ENCODE measurements at places on chromosomes 13 and 19. TPM values are rescaled to one million over a fixed set of nuclear protein-coding genes. Genes with fewer than 3 reads are reported as not detected.

DNA sequence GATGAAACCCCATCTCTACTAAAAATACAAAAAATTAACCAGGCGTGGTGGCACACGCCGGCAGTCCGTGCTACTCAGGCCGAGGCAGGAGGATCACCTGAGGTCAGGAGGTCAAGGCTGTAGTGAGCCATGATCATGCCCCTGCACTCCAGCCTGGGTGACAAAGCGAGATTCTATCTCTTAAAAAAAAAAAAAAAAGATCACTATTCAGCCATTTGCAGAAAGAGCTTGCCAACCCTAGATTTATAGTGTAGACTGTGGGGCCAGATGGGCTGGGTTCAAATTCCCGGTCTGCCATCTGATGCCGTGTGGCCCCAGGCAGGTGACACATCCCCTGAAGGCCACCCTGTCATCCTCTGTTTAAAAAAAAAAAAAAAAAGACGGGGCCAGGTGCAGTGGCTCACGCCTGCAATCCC is 28.9 kb downstream of the SMIM24 start:
- DNase-seq = no peak

DNA sequence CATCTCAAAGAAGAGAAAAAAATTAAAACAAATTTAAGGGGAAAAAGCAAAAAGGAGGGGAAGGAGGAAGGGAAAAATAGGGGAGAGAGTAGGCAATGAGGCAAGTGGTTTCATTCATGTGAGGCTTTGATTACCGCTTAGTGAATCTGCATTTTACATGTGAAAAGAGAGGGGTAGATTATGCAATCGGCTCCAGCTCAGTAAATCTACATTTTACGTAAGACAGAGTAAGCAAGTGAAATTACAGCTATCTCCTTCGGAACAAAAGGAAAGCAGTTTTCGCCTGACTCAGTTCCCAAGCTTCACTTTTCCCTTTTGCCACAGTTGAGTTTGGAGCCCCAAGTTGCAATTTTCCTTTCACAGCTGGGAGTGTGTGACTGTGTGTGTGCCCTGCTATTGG is 16.0 kb upstream of the OLFM2 start:
- DNase-seq = no peak

- DNase-seq = peak; percentile 92
These were observed 39.8 kb upstream of the MCF2L start for GRCh38 chr13:112928972-112929782.

DNA sequence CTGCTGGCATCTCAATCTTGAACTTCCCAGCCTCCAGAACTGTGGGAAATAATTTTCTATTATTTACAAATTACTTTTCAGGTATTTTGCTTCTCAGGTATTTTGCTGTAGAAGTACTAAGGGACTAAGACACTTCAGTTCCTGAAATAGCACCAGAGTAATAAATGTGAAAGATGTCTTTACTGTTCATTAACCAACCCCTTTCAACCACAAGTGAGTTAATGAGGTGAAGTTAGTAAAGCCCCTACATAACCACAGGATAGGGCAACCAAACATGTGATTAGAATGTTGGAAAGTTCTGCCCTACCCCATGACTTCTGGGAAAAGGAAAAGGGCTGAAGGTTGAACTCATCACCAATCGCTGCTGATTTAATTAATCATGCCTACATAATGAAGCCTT is 2.7 kb upstream of the ZNF345 start:
- no peak for DNase-seq

- no peak for DNase-seq
These were observed 591.9 kb downstream of the DACH1 start for GRCh38 chr13:71274923-71275608.

- DNase-seq = no peak
These were observed 19.2 kb downstream of the PARP4 start for GRCh38 chr13:24493356-24493755.

GRCh38 chr13:74629985-74630384 is 495.8 kb upstream of the KLF12 start:
- DNase-seq = no peak

DNA sequence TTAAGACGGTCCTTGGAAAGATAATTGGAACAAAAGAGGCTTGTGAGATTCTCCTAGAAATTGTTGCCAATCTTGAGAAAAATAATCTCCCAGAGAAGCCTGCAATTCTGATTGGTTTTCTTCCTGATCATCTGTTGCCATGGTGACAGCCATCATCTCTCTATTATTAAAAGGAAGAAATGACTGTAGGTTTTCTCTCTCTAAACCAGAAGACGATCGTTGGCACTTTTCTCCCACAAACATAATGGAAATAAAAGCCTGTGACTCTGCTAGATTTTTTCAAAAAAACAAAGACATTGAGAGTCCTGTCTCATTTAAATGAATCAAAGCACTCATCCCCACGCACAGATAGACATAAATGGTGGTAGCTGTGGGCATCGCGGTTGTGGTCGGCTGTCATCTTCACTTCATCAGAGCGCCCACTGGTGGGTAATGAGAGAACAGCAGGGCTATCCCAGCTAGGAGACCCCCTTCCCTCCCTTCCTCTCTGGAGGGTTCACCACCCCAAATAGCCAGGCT is 21.7 kb upstream of the CALM3 start:
- no peak for DNase-seq

DNA sequence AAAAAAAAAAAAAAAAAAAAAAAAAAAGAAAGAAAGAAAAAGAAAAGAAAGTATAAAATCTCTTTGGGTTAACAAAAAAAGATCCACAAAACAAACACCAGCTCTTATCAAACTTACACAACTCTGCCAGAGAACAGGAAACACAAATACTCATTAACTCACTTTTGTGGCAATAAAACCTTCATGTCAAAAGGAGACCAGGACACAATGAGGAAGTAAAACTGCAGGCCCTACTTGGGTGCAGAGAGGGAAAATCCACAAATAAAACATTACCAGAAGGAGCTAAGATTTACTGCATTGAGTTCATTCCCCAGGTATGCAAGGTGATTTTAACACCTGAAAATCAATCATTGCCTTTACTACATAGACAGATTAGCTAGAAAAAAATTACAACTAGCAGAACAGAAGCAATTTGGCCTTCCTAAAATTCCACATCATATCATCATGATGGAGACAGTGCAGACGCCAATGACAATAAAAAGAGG is 9.6 kb upstream of the CEACAM5 start:
- no peak for DNase-seq

- DNase-seq = peak; percentile 93
These were observed 3.9 kb downstream of the MIDN start for GRCh38 chr19:1252221-1252820.

DNA sequence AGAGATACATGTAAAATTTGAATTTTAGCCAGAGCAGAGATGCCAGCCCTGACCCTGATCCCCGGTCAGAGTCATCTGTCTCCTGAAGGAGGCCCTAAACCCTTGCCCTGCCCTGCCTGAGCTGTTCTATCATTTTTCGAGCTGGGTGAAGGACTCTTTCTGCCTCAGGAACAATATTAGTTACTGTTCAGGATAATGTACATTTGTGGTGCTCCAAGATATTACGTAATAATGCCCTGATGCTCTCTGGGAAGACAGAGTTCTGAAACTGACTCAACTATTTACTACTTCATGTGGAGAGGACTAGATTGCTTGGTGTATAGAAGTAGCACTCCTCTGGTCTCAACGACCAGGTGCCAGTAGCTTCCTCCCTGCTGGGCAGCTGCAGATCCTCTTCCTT is 37.9 kb upstream of the UBL3 start:
- DNase-seq = no peak

DNA sequence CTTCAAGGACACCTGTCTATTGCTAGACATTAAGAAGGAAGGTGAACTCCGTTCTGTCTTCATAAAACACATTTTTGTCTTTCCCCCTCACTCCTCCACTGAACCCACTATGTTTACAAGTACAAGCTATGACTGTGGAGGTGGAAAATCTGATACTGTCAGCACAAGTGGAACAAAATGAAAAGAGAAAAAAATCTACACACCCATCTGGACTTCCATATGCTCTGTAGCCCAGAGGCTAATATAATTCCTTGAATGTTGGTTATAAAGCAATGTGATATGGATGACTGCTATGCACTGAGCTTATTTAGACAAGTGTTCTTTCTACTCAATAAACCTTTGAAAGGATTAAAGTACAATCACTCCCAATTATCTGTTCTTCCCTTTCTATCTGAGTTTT is 713.5 kb downstream of the DIAPH3 start:
- DNase-seq = no peak

DNA sequence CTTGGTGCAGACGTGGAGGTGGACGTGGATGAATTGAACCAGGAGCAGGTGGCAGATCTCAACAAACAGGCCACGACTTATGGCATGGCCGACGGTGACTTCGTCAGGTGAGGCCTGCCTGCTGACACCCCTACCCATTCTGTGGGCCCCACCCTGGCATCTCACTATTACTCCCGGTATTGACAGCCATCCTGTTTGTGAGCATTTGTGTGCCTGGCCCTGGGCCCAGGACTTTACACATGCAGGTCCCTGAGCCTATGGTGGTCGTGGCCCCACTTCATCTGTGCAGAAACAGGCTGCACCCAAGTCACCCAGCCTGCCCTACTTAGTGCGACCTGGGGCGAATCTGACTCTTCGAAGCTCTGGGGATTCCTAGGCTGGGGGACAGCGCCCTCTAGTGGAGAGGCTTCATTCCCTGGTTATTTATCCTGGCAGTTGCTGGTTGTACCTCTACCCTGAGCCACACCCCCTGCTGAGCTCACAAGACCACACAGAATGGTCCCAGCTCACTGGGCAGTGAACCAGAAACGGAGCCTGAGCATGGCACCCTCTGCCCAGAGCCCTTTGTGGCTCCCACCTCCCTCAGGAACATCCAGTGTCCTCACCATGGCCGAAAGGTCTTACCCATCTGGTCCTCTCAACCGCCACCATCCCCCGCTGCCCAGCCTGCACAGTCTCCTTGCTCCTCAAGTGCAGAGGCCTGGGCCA is 16.9 kb downstream of the ZNF296 start:
- peak; percentile 74 for DNase-seq

GRCh38 chr13:50291611-50292010 is 276.4 kb downstream of the KCNRG start:
- DNase-seq = no peak

- no peak for DNase-seq
These were observed 13.7 kb upstream of the GPR183 start for GRCh38 chr13:99320693-99321481.

- no peak for DNase-seq
These were observed 389.2 kb downstream of the NDFIP2 start for GRCh38 chr13:79870123-79870522.

DNA sequence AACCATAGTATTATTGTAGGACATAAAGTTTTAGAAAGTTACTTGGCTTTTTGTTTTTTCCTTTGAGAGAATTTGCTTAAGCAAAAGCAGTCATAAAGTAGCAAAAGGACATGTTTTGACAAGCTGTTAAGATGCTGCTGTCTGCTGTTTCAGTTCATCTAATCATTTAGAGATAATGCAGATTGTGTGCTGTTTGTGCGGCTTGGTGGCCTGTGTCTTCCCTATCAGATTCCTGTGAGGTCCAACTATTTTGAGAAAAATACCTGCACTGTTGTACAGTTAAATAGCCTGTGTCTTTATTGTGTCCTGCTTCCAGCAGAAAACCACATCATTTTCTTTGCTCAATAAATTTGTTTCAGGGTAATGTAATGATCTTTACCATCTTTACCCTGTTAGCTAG is 20.0 kb downstream of the UCHL3 start:
- DNase-seq = no peak

GRCh38 chr19:2055931-2056836 is 5.1 kb upstream of the MKNK2 start:
- DNase-seq = peak; percentile 59

GRCh38 chr13:101492251-101492910 is 39.9 kb downstream of the ITGBL1 start:
- no peak for DNase-seq

GRCh38 chr19:36398571-36398970 is 19.6 kb upstream of the ZFP14 start:
- DNase-seq = no peak

- no peak for DNase-seq
These were observed 19.5 kb downstream of the NOVA2 start for GRCh38 chr19:45954156-45954555.

DNA sequence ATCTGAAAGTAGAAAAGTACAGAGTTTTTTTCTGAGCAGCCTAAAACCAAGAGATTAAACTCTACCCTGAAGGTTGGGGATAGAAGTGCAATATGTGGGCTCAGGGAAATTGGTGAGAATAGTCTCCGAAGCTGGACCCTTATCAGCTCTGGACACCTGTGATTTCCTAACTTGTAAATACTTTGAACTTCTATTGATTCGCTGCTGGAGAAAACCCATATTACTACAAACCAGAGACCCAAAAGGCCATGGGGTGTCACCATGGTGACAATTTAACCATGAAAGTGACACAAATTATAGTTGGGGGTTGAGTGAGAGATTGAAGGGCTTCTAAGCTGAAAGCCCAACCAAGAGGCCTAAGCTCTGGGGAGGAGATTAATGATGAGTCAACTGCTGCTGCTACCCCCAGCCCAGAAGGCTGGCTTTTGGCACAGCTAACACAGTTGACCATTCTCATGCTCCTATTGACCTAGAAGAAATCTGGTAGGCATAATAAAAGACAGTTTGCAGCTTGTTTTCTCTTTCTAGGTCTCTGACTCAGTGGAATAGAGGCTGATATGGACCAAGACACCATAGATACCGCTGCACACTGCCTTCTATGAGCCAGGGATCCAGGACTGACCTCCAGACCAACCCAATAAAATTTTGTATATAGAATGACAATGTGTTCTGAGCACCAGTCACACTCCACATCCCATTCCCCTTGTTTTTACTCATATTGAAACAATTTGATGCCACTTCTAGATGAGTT is 131.9 kb upstream of the FNDC3A start:
- no peak for DNase-seq

GRCh38 chr19:17755443-17755890 is 4.2 kb downstream of the FCHO1 start:
- DNase-seq = no peak

DNA sequence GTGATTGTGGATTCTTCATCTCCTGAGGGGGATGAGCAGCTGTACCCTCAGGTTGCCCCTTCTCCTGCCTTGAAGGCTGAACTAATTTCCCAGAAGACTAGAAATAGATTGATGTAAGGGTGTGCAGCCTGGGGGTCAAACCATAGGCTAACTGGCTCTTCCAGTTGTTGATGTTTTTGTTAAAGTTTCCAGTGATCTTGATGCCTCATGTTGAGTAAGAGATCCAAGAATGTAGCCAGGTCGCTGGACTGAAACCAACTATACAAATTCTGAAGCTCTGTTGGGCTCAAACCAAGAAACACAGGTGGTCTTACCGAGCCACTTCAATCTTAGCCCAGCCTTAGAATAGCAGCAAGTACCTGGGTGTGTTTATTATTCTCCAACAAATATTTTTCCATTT is 391.8 kb downstream of the KLF5 start:
- no peak for DNase-seq

B3GNT3 gene
- 4.9 TPM for total RNA-seq

IGFL2 gene
- not detected for total RNA-seq

CADM4 gene
- total RNA-seq = 4.3 TPM

GTF3A gene
- 189 TPM for total RNA-seq

COL4A1 gene
- 43.9 TPM for total RNA-seq

TMEM221 gene
- not detected for total RNA-seq

COMP gene
- total RNA-seq = not detected

FFAR1 gene
- not detected for total RNA-seq

FGF14 gene
- total RNA-seq = 0.95 TPM

ZNF85 gene
- 0.37 TPM for total RNA-seq

ZSCAN5C gene
- not detected for total RNA-seq

ADGRE3 gene
- total RNA-seq = 0.32 TPM

FCAR gene
- 0.73 TPM for total RNA-seq

ZNF558 gene
- 6.9 TPM for total RNA-seq

STOML3 gene
- not detected for total RNA-seq
